NCI-H1092 (cell line): ENCODE measurements at places on chromosomes 2 and 18.

DNA sequence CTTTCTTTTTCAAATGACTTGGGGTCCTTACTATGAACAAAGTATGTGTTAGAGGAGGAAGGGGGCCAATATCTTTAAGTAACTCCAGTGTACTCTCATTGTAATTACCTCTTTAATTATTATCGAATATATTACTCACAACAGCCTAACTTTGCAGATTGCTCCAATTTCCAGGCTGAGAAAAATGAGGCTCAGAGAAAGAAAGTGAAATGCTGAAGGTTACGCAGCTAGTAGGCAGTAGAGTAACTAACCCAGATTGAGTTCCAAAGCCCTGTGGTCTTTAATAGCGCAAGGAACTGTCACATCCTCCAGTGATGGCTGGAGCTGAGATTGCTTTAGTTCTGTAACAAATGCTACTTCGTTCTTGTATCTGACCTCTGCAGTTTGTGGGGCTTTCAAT lies 2.2 kb upstream of the GYPC start:
- no peak for DNase-seq

- DNase-seq = no peak
Observed at GRCh38 chr18:11283479-11284161, 134.3 kb upstream of the PIEZO2 start.

- no peak for DNase-seq
Observed at GRCh38 chr2:46170026-46170425, 127.2 kb upstream of the EPAS1 start.

DNA sequence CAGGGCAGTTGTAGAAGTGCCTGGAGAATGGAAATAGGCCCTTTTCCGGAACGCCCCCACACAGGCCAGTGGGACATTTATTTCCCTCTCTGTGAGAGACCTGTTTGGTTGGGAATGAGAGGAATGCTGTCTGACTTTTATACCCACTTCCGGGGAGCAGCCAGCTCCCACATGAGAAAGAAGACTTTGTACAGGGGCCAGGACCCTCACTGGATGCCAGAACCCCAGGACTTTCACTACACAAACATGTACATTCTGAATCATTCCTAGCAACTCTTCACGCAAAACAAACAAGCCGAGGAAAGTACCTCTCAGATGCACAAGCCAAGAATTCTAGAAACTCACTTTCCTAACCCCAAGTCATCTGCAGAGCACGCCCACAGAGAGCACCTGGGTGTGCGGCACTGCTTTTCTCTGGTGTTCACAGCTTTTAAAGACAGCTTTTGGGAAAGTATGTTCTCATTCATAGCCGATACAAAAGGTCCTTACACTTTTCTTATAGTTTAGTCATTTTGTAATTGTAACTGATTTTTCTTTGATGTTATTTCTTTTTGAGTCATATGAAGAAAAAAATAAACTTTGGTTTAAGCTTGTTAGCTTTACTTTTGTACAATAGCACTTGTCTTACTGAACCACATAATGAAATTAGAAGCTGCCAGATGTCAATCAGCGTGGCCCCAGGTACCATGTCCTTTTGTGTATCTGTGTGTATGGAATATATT lies 856.1 kb upstream of the ID2 start:
- DNase-seq = no peak

DNA sequence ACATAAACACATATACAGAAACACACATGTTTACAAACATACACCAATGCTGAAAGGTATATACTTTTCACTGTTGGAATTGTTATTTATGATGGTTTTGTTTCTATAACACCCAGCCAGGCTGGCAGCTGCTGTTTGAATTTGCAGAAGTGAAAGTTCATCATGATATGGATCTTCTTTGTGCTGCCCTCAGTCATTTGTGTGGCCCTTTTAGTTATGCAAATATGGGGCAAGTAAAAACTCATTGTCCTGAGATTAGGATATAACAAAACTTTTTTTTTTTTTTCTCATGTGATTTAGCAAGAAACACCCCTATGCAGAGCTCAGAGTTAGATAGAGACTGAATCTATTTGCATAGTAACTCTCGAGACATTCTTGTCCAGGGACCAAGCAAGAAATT lies 714.1 kb downstream of the KCNJ3 start:
- no peak for DNase-seq

GRCh38 chr2:235734688-235735231 lies 240.9 kb downstream of the AGAP1 start:
- no peak for DNase-seq

DNA sequence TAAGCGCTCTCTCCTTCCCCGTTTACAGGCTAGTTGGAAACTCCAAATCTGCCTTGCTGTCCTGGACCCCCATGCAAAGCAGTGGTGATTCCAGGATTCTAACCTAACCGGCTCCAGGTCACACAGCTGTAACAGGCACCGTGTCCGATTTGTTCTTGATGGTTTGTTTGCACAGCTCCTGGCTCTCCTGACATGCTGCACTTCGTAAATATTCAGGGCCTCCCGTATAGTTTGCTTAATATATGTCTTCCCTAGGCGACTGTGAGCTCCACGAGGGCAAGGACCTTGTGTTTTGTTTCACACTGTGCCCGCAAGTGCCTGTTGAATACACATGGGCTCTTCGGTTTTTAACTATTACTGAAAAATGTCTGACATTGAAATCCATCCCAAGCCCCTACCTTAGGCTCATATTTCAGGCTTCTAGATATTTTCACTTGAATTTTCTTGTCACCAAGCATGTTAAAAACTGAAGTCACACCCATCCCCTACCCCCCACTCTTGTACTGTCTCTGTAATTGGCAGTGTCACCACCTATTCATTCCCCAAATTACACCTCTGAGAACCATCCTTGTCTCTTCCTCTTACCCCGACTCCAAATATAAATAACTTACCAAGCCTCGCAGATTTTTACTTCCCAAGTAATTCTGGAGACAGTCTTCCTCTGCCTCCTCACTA lies 1.0 kb upstream of the PUM2 start:
- peak; percentile 12 for DNase-seq

GRCh38 chr18:74454279-74454751 lies 2.8 kb downstream of the DIPK1C start:
- DNase-seq = no peak

GRCh38 chr2:74385396-74385795 lies 5.3 kb upstream of the DCTN1 start:
- no peak for DNase-seq

DNA sequence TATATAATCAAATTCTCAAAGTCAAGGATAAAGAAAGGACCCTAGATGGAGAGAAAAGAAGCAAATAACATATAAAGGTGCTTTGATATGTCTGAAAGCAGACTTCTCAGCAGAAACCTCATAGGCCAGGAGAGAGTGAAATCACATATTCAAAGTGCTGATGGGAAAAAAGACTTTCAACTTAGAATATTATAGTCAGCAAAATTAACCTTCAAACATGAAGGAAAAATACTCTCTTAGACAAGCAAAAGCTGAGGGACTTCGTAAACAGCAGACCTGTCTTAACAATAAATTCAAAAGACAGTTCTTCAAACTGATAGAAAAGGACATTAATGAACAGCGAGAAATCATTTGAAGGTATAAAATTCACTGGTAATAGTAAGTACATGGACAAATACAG lies 107.2 kb upstream of the KCNH7 start:
- DNase-seq = no peak

- DNase-seq = no peak
Observed at GRCh38 chr2:58387701-58388100, 146.6 kb upstream of the FANCL start.

- DNase-seq = no peak
Observed at GRCh38 chr2:223647258-223647952, 45.2 kb upstream of the SCG2 start.

DNA sequence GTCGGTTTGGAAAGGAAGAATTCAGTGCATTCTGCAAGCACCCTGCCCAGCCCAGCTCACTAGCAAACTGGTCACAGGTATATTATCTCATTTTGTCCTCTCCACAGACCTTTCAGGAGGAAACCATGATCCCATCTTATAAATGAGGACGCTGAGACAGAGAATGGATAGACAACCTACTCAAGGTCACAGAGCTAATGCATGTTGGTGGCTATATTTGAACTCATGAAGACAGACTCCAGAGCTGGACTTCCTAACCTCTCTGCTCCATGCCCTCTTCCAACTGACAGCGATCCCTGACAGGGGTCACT lies 29.5 kb downstream of the SERPINB5 start:
- no peak for DNase-seq

DNA sequence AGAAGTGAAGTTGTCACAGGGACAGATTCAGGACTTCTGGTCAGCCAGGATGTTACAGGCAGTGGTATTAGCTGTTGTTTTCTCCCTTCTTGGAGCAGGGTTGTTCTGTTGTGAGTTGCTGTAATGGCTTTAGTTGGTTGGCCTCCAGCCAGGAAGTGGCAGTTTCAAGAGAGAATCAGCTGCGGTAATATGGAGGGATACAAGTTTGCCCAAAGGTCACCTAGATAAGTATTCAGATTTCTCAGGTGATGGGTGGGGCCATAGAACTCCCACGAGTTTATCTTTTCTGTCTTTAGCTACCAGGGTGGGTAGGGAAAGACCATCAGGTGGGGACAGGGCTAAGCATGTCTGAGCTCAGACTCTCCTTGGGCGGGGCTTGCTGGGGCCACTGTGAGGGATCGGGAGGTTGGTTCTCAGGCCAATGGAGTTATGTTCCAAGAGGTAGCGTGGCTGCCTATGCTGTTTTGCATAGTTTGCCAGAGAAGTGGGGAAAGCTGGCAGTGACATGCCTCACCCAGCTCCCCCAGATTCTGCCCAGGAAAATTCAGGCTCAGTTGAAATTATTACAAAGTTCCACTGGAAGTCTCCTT lies 640.4 kb upstream of the CHAC2 start:
- no peak for DNase-seq

DNA sequence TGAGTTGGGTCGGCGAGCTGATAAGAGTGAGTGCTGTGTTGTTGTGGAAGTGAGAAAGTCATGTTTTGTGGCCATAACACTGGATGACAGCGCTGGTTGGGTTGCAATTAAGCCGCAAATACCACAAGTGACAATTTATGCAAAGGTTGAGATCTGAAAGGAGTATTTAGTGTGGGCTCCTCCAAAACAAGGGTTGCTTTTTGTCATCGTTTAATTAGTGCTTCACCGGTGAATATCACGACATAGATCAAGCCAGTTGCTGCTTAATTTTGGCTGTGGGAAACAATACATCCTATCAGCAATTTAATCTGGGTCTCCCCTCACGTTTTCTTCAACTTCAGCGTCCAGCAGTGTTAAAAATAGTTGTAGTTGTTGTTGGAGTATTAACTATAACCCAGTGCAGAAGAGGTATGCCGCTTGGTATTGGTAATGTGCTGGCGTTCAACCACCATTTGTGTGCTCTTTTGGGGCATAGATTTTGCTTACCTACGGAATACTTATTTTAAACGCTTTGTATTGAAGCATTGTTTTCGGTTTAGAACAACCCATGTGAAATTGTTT lies 662 bp downstream of the ACVR2A start:
- no peak for DNase-seq

- DNase-seq = no peak
Observed at GRCh38 chr2:217820091-217820819, 182.5 kb downstream of the TNS1 start.

DNA sequence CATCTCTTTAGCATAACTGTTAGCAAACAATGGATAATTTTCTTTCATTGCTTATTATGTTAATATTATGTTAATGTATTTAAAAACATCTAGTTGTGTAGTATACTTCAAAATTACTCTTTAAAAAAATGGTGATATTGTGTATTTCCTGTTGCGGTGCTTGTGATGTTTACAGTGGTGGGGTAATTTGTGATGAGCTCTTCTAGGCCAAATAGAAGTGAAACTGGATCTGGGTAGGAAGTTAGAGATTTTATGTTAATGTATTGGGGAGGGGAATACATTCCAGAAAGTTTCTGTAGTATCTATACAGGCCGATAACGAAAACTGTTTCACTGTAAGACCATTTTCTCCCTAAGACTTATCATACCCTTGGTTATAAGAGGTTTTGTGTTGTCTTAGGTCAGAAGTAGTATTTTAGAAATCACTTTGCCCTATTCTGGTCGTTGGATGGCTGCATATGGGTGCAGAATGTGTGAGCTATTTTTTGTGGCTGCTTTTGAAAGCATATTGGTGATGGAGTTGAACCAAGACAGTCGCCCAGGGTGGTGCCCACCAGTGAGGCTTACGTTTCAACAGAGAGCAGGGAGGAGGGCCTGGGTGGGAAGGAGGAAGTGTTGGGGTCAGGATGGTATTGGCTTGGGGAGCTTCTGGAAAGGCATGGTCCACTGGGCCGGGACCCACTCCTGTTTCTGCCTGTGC lies 5.8 kb downstream of the TSHZ1 start:
- DNase-seq = no peak

- no peak for DNase-seq
Observed at GRCh38 chr18:23143815-23144261, 8.6 kb downstream of the CABLES1 start.
